ENCODE measurements at places on chromosomes 2 and 18. TPM values are rescaled to one million over a fixed set of nuclear protein-coding genes. Genes with fewer than 3 reads are reported as not detected.

The NPHP1 gene
- total RNA-seq: 10.2 TPM

The FAM136A gene
- total RNA-seq: 29.3 TPM

The C2orf66 gene
- total RNA-seq: 1.0 TPM

The FLACC1 gene
- total RNA-seq: 4.4 TPM

The SCN7A gene
- total RNA-seq: 5.0 TPM

The G6PC2 gene
- not detected for total RNA-seq

The GPR45 gene
- not detected for total RNA-seq

The ACVR1C gene
- total RNA-seq: 0.81 TPM

The GPR55 gene
- 0.39 TPM for total RNA-seq

The NLRC4 gene
- 0.65 TPM for total RNA-seq

The TAF1B gene
- total RNA-seq: 41.1 TPM

The UGT1A8 gene
- total RNA-seq: 4.4 TPM

The PLGLB2 gene
- total RNA-seq: 0.83 TPM

The CRYGC gene
- total RNA-seq: not detected

The CNDP1 gene
- total RNA-seq: 0.31 TPM

The HOXD13 gene
- not detected for total RNA-seq

The C2orf78 gene
- not detected for total RNA-seq

The MYO7B gene
- total RNA-seq: 0.78 TPM

The BOLL gene
- not detected for total RNA-seq

The CCT4 gene
- 122 TPM for total RNA-seq

The ANKRD30B gene
- total RNA-seq: not detected
